Right renal cortex interstitium (tissue), 3 donors: ENCODE measurements at places on chromosomes 4 and X. TPM values are rescaled to one million over a fixed set of nuclear protein-coding genes. Genes with fewer than 3 reads are reported as not detected.

SCML1 gene
- polyA plus RNA-seq: 16.2 TPM

TEX11 gene
- 0.10 TPM for polyA plus RNA-seq

GRCh38 chrX:73930300-73930699, 367.3 kb downstream of the CHIC1 start:
- no peak for DNase-seq

DNA sequence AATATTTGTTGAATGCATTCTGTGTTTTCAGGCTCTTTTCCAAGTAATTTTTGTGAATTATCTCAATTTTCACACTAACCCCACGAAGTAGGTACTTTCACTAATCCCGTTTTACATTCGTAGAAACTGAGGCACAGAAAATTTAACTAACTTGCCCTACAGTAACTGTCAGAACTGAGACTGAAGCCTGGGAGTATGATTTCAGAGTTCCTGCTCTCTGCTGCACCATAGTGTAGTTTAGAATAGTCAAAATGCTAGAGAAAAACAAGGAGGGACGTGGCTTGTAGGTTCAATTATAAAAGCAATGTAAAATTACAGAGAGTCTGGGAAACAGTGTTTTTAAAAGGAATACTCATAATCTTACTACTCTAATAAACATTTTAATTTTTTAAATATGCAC, 2.2 kb downstream of the CLCN3 start:
- DNase-seq: no peak

STARD8 gene
- 16.3 TPM for polyA plus RNA-seq

DNA sequence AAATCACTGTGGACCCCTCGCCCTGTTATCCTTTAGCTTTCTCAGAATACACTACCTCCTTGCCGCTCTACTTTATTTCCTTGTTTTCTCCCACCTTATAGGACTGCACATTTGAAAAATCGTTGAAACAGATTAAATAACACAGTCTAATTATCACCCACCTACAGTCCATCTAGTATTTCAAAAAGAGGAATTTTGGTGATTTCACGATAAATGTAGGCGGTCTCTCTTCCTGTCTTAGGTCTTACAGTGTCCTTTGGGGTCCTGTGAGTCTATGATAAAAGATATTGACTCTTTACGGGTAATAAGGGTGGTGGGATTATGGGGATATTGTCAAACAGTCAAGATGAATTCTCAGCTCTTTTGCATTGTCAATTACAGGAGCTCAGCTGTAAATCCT, 2.4 kb upstream of the TBL1X start:
- no peak for DNase-seq

DNA sequence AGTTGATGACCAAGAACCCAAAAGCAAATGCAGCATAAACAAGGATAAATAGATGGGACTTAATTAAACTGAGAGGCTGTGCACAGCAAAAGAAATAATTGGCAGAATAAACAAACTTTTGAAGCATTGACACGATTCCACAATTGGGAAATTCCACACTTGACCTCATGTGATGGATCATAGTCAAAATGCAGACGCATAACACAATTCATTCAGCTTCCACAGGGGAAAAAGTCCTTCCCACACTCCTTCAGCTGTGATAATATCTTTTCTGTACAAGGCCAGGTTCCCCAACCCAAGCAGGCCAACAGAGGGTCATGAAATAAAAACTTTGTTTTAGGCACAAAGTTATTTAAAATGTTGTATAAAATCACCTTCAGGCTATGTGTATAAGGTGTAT, 66.6 kb upstream of the SLIT2 start:
- DNase-seq: no peak

- no peak for DNase-seq
Measured at GRCh38 chr4:37717576-37717975, 31.4 kb upstream of the RELL1 start.

SUV39H1 gene
- polyA plus RNA-seq: 5.7 TPM

DNA sequence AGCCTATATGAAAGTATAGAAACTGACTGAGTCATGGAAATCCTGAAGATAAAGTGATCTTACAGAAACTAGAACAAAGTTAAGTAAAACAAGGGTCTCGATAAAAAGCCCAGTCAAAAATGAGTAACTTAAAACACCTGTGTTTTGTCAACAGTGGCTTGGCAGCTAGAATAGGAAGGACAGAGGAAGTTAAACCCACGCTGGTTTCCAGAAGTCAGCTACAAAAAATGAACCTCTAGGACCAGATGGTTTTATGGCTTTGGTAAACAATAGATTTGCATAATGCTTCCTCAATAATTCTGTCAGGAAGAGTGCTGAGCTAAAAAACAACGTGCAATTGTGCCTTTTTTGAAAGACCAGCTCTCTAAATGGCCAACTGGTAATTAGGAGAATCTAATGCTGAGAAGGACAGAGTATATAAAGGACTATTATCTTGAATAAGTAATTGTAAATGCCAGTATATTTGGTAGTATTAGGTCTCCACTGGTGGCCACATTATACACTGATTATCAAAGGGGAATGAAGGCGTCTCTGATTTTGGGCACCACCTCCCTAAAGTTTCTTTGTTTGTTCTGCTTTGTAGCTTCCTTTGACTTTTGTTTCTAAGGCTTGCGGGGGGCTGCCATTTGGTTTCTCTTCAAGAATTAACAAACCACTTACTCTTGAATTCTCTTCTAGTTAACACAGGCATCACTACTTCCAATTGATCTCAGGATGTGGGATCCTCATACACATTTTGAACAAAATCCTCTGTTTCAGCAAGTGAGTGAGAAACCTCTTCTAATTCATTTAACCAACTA, 72.2 kb upstream of the PPP3CA start:
- no peak for DNase-seq

DNA sequence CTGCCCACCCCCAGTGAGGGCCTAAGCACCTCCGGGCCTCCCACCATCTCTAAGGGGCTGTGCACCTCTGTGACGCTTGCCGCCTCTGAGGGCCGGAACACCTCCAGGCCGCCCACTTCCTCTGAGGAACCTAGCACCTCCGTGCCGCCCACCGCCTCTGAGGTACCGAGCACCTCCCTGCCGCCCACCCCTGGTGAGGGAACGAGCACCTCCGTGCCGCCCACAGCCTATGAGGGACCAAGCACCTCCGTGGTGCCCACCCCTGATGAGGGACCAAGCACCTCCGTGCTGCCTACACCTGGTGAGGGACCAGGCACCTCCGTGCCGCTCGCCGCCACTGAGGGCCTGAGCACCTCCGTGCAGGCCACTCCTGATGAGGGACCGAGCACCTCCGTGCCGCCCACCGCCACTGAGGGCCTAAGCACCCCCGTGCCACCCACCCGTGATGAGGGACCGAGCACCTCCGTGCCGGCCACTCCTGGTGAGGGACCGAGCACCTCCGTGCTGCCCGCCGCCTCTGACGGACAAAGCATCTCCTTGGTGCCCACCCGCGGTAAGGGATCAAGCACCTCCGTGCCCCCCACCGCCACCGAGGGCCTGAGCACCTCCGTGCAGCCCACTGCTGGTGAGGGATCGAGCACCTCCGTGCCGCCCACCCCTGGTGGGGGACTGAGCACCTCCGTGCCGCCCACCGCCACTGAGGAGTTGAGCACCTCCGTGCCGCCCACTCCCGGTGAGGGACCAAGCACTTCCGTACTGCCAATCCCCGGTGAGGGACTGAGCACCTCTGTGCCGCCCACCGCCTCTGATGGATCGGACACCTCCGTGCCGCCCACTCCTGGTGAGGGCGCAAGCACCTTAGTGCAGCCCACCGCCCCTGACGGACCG, 977 bp downstream of the MAGEE1 start:
- DNase-seq: no peak

GRCh38 chrX:24877854-24878650, 137.7 kb downstream of the ARX start:
- no peak for DNase-seq

BTC gene
- polyA plus RNA-seq: 6.2 TPM

DNA sequence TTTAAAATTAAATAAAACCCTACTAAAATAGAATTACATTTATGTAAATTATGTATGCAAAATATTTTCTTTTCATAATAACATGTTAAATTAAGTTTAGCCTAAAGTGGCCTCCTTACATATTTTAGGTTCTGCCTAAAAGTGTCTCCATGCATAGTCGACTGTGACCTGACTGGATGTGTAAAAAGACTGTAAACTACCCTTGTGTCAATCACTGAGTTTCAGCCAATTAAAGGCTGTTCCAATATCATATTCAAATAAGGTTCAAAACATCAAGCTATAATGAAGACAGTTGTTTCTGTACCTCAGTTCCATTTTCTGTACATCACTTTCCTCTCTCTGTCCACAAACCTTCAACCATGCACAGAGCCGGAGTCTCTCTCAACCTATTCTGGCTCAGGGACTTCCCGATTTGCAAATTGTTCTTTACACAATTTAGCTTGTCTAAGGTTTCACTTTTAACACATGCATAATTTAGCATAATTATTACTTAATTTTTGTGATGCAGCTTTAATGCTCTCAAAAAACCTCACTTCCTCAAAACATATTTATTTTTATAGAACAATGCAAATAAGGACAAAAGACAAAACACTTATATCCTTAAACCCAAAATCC, 60.1 kb downstream of the SH3RF1 start:
- no peak for DNase-seq

GRCh38 chr4:131316086-131316485, 1833.0 kb upstream of the PCDH10 start:
- DNase-seq: no peak

HMX1 gene
- polyA plus RNA-seq: not detected

FGF5 gene
- polyA plus RNA-seq: 0.10 TPM

- no peak for DNase-seq
Measured at GRCh38 chr4:38673130-38673978, 9.4 kb downstream of the KLF3 start.
